ENCODE measurements at places on chromosomes 13 and 19. TPM values are rescaled to one million over a fixed set of nuclear protein-coding genes. Genes with fewer than 3 reads are reported as not detected.

DNA sequence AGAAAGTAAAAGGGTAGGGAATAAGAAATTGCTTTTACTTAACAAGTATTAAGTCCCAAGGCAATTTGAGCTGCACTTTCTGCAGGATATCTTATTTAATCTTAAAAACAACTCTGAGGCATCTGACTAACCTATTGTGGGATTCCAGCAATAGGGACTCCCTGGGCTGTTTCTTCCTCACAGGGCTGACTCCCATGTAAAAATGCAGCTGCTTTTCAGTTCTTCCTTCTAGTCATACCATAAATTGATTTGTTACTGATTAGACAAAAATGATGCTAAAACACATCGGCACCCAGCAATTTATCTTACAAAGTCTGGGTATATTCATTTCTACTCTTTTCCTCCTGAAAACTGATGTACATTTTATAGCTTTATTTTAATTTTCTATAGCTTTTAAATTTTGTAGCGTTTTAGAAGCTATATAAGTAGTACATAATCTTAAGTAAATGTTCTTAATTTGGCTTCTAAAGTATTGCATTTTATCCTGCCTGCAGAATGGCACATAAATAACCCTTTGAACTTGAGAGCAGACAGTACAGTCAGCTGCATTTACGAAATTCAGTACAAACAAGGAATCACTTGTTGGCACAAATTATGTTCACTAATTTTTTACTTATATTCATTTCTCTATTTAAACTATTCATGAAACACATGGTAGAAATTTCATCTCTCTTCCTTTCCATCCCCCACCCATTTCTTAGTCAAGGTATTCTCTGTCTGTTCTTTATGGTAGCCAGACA, 102.4 kb upstream of the FRY start:
- no peak for DNase-seq

GRCh38 chr13:108981407-108981806, 352.0 kb downstream of the MYO16 start:
- no peak for DNase-seq

DNA sequence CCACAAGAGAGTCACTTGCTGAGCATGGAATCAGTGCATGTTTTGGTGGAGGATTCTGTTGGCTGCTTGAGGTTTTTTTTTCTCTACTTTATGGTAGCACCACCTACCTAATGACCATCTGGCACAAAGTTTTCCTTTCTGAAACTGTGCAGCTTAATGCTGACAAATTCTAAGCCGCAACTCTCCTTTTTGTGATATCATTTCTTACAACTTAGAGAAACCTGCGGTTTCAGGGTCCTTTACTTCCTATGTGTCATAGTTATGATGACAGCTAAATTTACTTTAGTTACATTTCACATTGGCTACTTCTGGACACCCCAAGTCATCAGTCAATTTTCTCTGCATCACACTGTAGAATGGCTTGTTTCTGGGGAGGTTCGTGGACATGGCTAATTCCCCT, 115.4 kb upstream of the TMTC4 start:
- no peak for DNase-seq

DNA sequence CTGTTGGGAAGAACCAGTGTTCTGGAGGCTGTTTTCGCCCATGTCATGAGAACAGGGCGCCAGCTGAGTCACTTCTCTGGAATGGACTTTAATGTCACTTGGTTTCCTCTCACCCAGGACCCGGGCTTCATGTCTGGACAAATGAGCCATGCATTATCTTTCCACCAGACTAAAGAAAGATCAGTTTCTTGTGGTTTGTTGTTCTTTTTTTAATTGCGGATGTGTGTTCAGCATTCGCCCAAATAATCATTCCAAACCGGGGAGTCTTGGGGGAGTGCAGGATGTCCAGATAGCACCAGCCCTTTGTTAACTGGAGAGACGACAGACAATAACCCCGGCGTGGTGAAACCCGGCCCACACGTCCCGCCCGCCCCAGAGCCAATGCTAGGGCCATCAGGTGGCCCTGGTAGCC, 102.5 kb downstream of the COL4A2 start:
- no peak for DNase-seq

DNA sequence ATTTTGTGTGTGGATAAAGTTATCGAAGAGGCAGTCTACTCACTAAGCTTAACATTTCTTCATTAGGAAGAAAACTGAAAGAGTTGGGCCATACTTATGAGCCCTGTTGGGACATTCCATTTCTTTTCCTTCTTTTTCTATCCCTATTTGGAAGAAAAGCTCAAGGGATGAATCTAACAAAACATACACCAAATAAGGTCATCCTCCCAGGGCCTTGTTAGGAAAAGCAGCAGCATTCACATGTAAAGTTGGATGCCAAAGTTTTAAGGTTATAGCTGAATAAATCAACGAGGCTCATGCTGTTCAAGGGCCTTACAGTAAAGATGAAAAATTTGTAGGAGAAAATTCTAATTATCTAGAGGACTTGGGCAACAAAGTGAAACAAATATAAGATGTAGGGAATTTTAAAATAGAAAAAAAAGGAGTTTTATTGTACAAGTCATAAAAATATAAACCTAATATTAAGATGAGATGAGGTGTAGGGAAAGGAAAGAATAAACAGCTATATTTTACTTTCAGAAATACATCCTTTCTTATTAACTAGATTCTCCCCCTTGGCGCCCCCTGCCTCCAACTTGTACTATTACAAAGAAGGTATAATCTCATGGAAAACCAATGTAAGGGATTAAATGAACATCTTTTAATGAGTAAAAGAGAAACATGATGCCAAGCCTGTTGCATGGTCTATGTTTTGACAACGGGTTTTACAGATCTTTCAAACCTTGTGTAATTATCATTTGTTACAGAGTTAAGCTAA, 160.4 kb downstream of the PCDH20 start:
- DNase-seq = no peak

Gene ZNF578
- 3.7 TPM for polyA plus RNA-seq

Measured in brain (organoid and tissue), 16 donors.